ENCODE measurements at places on chromosomes 4 and X.

GRCh38 chr4:147590249-147590920 lies 26.8 kb upstream of the TMEM184C start:
- DNase-seq, result peak; percentile 37

- no peak for DNase-seq
Observed at GRCh38 chr4:38872620-38873019, 5.0 kb downstream of the FAM114A1 start.

- DNase-seq, result no peak
Observed at GRCh38 chr4:83113429-83113786, 1.1 kb downstream of the PLAC8 start.

GRCh38 chr4:92433272-92433758 lies 129.5 kb downstream of the GRID2 start:
- no peak for DNase-seq
